ENCODE measurements at places on chromosomes 4 and X.

GRCh38 chr4:15173251-15173650 lies 171.0 kb downstream of the CPEB2 start:
- no peak for DNase-seq

- no peak for DNase-seq
Measured at GRCh38 chr4:7524843-7525242, 90.1 kb upstream of the PSAPL1 start.

DNA sequence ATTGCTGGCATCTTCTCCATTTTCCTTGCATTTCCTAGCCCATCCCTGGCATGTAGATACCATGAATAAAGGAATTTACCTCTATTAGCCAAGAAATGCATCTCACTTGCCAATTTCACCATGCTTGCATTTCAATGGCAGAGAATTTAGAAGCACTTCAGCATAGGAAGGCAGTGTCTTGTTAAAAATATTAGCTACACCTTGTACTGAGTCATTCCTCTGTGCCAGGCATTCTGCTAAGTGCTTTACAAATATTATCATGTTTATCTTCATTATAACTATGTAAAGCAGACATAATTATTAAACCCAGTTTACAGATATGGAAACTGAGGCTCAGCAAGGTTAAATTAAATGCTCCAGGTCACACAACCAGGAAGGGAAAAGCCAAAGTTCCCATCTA lies 138.2 kb downstream of the NPNT start:
- DNase-seq = no peak

- no peak for DNase-seq
Measured at GRCh38 chr4:77437079-77437478, 168.5 kb upstream of the CXCL13 start.

DNA sequence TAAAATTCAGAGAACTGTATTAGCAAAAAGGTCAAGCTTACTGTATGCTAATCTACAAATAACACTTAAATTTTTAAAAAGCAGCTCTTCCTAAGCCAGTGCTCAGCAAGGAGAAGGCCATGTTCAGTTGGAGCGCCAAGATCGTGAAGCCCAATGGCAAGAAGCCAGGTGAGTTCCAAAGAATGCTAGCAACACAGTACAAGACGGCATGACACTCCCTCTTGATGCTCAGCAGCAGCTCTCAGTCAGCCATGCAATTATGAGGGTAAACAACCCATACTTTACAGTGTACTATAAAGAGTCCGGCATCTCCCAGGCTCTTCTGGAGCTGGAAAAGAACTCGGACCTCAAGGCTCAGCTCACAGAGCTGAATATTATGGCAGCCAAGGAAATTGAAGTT lies 34.9 kb downstream of the STX18 start:
- DNase-seq = no peak

DNA sequence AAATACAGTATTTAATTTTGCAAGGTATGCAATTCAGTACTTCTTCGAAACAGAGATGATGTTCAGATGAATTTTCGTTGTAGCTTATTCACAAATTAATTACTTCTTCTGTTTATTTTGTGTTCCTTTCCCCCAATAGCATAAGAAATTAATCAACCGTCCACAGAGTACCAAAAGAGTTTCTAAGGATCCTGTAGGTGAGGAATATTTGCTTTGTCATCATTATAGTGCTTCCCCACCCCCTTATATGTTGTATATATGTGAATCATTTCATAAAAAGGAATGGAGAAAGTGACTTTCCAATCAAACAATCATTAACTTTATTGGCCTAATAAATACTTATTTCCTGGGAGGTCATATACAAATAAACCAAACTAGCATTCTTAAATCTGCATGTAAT lies 57.6 kb downstream of the DTHD1 start:
- no peak for DNase-seq

DNA sequence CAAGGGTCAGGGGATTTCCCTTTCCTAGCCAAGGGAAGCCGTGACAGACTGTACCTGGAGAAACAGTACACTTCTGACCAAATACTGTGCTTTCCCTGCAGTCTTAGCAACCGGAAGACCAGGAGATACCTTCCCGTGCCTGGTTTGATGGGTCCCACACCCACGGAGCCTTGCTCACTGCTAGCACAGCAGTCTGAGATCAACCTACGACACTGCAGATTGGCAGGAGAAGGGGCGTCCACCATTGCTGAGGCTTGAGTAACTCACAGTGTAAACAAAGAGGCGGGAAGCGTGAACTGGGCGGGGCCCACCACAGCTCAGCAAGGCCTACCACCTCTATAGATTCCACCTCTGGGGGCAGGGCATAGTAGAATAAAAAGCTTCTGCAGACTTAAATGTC lies 48.7 kb upstream of the SRD5A3 start:
- no peak for DNase-seq

GRCh38 chr4:140925417-140925816 lies 169.2 kb upstream of the TBC1D9 start:
- no peak for DNase-seq

DNA sequence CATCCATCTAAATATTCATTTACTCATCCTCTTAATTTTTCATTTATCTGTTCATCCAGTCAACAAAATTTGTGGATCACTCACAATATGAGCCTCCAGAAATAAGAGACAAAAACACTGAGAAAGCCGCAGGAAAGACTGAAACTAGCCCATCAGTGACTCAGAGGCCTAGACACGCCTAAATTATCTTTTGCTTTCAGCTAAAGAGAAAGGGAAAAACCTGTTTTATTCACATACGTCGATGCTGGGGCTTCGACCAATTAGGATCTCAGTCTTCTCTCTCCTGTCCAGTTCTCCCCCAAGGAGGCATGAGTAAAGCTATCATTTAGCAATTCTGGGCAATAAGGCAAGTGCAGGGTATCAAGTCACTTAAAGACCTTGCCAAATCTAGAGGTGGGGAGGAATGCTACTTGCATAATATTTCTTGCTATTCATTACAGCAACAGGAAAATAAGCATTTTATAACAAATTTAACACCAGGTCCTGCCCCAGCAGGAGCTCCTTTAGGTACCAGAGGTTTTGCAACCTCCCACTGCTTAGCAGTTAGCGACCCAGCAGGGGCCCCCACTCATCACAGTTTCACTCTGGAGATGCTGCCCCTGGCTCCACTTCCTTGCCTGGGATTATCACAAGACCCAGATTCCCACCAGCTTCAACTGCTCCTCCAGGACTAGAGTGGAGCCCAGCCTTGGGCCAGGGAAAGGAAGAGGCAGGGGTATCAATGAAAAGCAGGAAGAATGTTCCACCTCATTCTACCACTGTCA lies 30.1 kb upstream of the TMEM154 start:
- DNase-seq = no peak

GRCh38 chr4:21469438-21470300 lies 478.9 kb downstream of the KCNIP4 start:
- no peak for DNase-seq

DNA sequence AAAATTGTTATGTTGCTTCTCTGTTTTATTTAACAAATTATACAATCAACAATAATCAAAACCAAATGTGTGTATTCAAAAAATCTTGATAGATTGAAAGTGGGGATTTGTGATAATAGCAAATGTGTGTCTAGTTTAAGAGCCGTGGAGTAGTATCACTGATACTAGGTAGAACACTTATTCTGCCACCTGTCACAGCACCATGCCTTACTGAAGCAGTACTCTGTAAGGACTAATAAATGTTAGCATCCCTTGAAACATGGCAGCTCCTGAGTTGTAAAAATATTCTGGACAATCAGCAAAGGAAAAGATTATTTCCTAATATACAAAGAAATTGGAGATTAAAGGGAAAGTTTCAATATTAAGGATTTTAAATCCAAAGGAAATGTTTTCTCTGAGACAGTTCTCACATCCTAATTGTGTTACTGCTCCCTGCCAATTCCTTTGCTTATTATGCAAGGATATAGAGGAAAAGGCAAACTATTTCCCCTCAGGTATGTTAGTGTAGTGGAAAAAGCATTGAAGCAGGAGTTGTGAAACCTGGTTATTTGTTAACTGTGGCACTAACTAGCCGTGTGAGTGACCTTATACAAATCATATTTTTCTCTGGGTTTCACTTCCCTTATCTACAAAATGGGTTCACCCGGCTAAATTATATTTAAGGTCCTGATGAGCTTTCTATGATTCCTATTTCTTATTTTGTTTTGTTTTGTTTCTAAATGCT lies 303.1 kb downstream of the ARHGAP24 start:
- no peak for DNase-seq

DNA sequence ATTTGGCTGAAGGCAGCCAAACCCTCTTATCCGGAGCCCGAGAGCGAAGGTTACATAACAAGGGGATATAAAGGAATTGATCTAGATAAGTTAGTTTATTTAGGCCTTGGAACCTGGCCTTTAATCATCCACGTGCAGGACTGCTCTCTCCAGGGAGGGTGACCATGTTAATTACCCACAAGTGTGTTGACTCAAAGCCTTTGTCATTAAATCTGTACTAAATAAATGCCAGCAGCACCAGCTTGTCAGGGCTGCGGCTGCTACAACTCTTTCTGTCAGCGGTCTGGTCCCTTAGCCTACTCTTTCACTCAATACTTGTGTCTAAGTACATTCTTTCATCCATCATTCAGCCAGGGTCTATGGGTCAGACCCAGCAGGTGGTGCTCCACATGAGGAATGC lies 206.1 kb downstream of the TBCK start:
- no peak for DNase-seq

DNA sequence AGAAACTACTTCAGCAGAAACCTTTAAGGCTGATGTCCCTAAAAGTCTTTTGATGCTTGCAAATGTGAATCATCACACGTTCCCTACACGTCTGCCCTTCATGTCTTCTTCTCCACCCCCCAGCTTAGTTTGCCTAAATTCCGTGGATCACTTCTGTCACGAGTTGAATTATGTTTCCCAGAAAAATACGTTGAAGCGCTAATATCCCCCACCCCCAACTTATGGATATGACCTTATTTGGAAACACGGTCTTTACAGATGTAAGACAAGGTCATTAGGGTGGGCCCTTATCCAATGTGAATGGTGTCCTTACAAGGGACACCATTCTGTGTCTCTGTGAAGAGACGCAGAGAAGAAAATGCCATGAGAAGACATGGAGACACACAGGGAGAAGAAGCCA lies 2.1 kb upstream of the ZNF518B start:
- DNase-seq = no peak

DNA sequence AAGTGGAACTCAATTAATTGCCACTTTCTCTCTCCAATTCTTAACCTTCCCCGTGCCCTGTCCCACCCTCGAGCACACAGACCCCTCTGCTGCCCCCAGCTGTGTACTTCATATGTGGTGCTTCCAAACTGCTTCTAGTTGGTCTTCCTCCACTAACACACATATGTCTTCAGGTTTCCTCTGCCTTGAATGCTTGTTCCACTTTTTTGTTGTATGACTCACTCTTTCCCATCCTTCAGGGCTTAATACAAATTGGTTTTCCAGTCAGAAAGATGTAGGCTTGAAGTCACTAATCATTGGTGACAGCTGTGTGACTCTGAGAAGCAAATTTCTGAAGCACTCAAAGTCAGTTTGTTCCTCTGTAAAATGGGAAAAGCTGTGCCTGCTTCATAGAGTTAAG lies 30.6 kb downstream of the TRIM2 start:
- DNase-seq = no peak

- no peak for DNase-seq
Measured at GRCh38 chrX:13090339-13091110, 46.1 kb upstream of the FAM9C start.

- no peak for DNase-seq
Measured at GRCh38 chr4:152585023-152585441, 49.1 kb upstream of the FBXW7 start.

DNA sequence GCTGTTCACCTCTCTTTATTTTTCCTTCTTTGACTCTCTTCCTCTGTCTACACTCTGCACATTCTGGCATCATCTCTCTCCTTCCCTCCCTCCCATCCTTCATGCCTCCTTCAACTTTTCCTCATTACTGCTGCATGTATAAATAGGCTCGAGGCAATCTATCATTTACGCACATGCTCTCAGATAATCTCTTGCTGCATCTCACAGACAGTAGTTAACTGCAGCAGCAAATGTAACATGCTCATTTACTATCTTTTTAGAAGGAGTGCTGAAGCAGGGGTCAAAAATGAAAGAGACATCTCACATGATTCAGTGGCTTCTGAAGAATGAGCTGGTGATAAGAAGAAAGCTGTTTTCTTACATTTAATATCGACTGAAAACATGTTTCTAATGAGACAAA lies 127.7 kb downstream of the RASL11B start:
- DNase-seq = no peak

GRCh38 chrX:30688641-30689040 lies 35.4 kb downstream of the GK start:
- no peak for DNase-seq

- DNase-seq = no peak
Measured at GRCh38 chrX:35711281-35711680, 86.9 kb upstream of the MAGEB16 start.

- DNase-seq = no peak
Measured at GRCh38 chr4:28225689-28226353, 1365.2 kb downstream of the STIM2 start.

DNA sequence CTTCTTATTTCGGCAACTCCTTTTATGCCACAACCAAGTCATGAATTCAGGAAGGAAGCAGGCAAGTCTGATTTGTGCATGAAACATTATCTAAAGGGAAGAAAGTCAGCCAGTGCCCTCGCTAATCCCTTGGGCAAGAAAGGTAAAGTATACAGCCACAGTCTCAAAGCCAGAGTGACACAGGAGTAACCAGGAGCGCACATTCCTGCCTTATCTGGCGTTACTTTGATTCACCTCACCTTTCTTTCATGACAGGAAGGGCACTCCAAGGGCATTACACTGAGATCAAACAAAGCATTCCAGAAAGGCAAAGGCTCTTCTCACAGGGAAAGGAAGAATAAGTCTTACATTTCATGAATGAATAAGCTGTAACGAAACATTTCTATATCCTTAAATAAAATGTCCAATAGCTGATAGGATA lies 38.8 kb downstream of the FAT1 start:
- DNase-seq = no peak

DNA sequence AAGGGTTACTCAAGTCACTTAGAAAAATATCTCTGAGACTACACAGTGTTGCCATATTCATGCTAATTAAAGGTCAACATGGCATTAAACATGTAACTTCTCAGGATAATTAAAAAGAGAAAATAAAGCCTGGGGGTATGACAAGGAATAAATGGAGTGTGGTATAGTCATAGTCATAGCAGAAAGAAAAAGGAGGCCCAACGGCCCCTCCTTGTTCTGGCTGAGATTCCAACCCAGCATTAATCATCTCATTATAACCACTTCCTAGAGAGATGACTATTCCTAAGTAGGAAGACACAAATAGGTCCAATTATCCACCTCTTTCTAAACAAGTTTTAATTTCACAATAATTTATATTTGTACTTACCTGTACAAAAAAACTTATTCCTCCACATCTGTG lies 778.4 kb upstream of the AADAT start:
- DNase-seq = no peak
